ENCODE measurements at places on chromosomes 2 and 18.

- no peak for DNase-seq
Observed at GRCh38 chr2:12300019-12300602, 416.6 kb upstream of the TRIB2 start.

GRCh38 chr2:120797421-120798221 is 62.0 kb downstream of the GLI2 start:
- no peak for DNase-seq

DNA sequence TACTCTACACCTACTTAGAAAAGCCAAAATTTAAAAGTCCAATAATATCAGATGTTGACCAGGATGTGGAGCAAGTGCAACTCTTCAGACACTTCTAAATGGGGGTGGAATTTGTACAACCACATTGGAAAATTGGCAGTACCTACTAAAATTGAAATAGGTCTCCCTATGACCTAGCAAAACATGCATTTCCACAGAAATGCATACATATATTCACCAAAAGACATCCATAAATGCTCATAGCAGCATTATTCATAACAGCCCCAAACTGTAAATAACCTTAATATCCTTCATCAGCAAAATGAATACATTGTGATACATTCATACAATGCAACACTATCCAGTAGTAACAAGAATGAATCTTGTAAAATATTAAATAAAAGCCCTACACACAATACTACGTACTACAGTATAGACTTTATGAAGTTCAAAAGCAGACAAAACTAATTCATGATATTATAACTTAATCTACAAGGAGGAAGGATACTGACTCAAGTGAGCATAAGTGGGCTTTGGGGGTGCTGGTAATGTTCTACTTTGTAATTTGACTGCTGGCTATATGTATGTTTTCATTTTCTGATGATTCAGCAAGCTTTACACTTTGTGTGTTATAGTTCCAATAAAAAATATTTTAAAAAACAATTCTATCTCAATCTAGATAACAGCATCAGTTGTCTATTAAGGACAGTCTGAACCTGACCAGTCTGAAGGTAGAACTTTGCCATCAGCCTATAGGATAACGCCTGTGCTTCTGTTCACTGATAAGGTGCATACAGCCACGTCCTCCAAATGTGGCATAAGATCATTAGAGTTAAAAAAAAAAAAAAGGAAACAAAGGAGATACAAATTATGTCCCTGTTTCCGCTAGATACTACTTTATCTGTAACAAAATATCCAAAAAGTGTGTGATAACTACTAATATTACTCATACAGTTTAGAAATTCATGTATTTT is 6.6 kb upstream of the TNFRSF11A start:
- DNase-seq = no peak

- peak; percentile 31 for DNase-seq
Observed at GRCh38 chr18:70337139-70337972, 48.5 kb downstream of the SOCS6 start.

DNA sequence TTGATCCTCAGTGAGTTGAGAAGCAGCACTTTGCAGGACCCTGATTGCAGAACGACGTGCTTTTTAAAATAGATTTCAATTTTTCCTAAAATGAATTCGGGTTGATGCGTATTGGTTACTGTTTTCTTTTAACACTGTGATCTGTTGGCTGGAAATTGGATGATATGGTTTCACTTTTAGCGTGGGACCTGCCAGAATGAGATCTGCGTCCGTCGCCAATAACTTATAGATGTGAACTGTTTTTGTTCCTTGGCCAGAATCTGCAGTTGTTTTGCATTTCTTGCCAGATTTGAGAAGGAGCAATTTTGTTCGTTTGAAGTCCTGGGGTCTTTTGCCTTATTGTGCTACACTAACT is 703 bp downstream of the UGGT1 start:
- no peak for DNase-seq

Measured in SW480 (cell line).